ENCODE measurements at places on chromosomes 3 and 15.
A peak's percentile ranks its signal among the peaks of the same experiment; 100 is the strongest.

DNA sequence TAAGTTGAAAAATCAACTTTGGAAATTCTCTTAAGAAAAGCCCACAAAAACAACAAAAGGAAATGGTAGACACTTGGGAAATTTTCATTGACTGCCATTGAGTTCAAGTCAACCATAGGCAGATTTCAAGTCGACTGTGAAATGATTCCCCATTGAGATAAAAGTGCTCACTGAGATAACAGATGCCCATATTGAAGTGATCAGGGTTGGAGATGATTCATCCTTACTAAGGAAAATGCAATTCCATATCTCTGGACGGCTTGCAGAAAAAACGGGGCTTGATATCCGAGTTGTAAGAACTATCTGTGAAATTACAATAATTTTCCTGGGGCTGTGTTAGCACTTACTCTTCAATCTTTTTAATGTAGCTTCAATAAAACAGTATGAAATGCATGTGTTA, 373.1 kb upstream of the THRB start:
- no peak for DNase-seq

DNA sequence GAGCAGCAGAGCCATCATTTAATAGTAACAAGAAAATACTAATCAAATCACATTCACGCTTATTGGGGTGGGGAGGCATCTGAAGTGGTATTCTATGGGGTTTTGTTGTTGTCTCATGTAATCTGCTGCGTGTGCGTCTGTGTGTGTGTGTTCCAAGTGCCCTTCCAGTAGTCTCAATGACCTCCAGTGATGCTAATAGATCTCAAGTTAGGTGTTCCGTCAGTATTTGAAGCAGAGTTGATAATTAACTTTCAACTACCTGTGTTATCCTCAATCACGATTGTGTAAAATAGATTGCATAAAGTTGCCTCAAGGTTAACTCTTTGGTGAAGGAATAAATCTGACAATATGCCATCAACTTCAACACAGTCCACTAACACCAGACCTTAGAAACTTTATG, 375.0 kb downstream of the MECOM start:
- no peak for DNase-seq

GRCh38 chr3:25468866-25469319, 40.8 kb downstream of the RARB start:
- DNase-seq, result no peak

- DNase-seq, result no peak
Observed at GRCh38 chr15:70483513-70483912, 279.8 kb downstream of the UACA start.

DNA sequence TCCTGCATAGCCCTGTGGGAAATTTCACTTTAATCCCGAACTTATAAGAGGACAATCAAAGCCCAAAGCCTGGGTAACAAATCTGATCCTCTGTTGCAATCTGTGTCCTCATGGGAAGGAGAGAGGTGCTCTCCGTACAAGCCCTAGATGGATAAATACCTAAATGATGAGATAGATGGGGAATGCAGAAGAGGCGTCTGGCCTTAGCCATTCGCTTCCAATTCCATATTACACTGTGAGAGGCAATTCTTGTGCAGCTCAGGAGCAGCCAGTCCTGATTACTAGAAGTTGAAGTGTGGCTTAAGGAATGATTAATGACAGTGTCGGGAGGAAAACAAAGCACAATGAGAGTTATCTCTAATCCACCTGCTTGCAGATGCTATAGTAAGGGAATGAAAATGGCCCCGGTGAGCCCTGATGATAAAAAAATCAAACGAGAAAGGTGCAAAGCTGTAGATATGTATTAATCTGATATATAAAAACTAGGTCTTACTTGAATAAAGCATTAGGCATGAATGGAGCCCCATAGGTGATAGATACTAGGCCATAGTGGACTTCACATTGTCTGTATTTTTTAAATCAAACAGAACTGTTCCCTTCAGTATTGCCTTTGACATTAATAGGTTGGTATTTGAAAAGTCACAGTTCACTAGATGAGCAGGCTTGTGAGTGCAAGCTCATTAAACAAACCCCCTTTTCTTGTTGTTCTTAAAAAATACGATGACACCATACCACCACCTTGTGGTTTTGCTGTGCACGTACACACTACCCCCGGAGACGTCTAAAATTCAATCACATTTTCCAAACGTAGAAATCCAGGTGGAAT, 54.2 kb upstream of the TMCO5A start:
- peak; percentile 71 for DNase-seq

DNA sequence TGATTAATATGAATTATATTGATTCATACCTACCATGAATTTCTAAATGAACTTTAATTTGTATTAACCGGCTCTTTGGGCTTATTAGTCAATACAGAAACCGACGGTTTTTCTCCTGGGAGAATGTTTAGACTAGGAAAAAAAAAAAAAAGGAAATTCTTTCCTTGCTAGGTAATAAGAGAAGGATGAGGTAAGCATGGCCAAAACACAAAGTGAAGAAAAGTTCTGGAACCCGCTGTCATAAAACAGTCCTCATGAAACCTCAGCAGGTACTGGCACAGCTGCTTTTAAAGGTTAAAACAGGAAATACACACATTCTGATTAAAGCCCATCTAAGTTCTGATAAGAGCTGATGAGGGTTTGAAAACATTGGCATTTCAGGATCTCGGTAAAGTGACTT, 30.8 kb upstream of the PSTPIP1 start:
- peak; percentile 41 for DNase-seq

- DNase-seq, result no peak
Observed at GRCh38 chr3:127031413-127031810, 48.5 kb downstream of the PLXNA1 start.

DNA sequence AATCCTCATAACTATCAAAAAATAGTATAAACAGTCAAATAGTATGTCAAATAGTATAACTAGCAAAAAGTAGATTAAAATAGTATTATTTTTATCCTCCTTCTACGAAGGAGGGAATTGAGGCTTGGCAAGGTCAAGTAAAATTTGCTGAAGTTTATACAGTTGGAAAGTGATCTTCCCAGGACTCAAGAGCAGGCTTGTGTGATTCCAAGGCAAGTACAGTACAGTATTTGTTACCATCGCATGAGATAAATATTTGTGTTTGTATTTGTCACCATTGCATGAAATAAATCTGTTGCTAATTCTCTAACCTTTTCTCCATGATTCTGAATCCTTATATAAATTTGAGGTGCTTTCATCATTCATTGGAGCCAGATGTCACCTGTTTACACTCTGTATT, 28.9 kb downstream of the SH3GL3 start:
- no peak for DNase-seq

DNA sequence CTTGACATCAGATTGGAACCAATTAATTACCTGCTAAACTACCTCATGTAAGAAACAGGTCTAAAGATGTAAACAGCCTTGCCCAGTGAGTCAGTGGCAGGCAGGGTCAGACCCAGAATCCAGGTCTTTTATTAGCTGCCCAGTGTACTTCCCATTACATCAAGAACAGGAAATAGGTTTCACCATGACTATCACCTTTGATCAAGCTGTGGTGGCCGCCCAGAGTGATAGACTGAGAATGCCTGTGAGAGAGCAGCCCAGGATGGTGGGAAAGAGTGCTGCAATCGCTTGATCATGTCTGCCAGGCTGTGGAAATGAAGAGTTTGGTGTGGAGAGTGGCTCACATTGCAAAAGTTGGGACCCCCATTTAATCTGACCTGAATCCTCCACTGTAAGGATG, 61.3 kb upstream of the PIAS1 start:
- peak; percentile 45 for DNase-seq

- DNase-seq, result no peak
Observed at GRCh38 chr15:38406436-38406835, 47.5 kb upstream of the FAM98B start.

DNA sequence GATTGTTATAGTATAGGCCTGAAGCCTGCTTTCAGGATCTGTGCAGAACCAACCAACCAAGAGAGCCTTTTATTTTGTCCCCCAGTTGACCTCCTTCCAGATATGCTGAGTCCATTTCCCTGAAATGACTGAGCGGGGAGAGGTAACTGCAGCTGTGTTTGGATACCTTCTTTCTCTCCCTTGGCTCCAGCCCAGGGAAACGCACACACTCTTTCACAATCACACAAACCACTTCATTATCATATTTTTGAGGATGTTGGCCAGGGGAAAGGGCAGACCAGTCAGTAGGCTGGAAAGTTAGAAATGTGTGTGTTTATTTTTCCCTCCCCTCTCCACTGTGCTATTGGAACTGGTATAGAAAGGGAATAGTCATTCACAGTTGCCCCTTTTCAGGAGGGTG, 417.7 kb upstream of the TBL1XR1 start:
- DNase-seq, result peak; percentile 83

DNA sequence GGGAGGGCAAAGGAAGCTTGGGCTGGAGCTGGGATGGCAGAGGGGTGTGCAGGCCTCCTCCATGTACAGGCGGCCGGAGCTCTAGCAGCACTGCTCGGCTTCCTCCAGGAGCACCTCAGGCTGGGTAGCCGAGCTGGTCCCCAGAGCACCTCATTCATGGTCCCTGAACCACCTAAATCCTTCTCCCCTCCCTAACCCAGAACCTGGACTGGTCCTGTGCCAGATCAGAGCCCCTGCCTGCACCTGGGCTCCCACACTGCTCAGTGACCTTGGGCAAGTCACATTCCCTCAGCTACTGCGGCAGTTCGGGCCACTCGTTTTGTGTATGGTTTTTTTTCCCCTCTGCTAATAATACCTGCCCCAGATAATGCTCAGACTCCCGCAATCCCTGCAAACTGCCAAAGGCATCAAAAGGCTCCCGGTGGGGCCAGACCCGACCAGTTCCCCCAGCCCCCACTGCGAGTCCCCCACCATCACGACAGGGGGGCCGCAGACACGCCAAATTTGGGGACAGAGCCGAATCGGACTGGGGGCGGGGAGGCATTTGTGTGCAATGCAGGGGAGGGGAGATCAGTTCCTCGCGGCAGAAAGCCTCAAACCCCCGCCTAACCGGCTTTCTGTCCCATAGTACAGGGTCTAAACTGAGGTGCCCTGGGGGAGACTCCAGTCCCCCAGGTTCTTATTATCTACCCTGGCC, 1.3 kb downstream of the SEMA7A start:
- no peak for DNase-seq

DNA sequence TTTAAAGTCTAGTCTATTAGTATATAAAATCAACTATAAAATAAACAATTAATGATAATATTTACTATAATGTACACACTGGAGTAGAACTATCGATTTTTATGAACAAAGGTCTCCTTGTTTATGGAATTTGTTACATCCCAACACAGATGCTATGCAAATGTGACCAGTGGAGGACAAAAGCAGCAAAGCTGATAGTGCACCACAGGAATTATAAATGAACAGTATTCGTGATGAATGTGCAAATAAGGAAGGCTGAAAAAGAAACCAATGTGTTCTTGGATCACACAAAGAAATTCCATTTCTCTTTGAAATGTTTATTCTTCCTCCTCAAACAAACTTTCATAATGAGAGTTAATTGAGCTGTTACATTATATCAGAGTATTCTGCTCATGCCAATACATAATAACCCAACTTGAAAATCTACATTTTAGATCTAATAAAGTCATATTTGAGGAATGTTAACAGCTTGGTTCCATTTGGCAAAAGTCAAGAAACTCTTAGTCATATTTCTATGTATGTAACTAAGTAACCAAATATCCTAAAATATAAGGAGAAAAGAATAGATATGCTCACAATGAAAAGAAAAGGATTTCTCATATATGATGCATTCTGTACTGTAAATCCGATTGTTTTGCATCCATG, 79.3 kb downstream of the NEK10 start:
- DNase-seq, result no peak

DNA sequence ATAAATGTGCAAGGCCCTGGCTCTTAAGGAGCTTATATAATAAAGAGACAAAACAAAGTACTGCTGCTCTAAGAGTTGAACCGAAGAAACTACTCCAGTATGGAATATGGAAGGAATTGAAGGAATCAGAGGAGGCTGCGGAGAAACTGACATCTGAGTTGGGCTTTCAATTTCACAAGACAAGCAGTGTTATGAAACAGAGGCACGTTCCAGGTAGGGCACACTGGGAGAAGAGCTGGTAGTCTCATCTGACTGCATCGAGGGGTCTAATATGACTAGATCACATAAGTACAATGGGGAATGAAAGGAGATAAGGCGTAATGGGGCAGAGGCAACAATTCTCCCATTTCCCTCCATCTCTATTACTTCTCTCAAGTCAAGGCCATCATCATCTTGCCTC, 68.3 kb upstream of the CDAN1 start:
- no peak for DNase-seq

DNA sequence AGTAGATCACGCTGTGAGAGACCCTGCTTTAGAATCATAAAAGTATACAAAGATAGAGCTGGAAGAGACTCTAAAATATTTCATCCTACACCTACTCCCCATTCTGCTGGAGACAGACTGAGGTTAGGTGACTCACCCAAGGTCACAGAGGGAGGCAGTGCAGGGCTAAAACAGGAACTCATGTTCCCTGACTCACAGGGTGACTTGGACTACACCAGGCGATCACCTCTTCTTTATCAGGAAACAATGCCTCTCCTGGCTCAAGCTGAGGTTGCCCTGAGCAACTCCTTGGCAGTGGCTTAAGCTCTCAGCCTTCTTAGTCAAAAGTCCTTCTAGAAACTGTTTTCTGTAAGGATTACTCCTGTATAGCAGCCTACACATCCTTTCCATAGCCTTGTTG, 26.4 kb upstream of the TNFAIP8L3 start:
- DNase-seq, result peak; percentile 98

DNA sequence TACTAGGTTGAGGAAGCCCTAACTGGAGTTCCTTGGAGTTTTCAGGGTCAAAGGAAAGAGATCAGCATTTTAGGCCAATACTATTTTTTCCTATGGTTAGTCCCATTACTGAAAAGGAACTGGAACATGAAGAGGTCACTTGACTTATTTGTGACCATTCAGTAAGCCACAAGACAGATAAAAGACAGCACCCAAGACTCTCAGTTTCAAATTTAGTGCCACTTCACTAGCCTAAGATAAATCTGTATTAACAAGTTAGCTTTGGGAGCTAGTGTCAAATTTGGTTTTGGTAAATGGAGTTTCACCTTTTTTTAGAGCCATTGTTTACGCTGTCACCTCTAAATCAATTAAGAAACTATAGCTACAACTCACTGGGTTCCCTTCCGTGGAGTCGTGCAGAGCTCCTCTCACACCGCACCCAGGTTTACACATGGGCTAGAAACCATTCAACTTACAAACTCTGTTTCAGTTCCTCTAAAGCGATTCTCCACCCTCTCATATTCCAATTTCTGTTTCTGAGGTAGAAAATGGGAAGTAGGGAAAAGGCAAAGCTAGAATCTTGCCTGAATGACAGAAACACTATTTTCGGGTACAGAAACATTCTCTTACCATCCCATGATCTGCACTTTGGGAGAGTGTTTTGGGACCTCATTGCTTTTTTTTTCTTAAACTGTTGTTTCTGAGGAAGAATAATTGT, 14.4 kb downstream of the CCDC32 start:
- no peak for DNase-seq

DNA sequence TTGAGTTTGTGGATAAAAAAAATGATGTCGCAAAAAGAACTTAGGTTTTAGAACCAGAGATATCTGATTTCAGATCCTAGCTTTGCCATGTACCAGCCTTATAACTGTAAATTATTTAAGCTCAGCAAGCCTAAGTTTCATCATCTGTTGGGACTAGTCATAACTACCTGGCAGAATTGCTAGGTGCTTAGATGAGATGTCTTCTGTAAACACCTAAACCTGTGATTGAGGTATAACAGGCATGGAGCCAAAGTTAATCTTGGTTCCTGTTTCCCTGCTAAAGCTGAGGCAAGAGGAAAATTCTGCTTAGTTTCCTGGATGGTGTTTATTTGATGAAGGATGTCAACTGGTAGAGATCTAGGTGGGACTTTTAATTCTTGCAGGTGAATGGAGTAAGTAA, 331.3 kb upstream of the RBMS3 start:
- peak; percentile 9 for DNase-seq

- DNase-seq, result peak; percentile 31
Observed at GRCh38 chr15:38614621-38615020, 50.0 kb upstream of the RASGRP1 start.

Measured in kidney tubule cell (primary cell).